Kidney epithelial cell (primary cell): ENCODE measurements at places on chromosomes 4 and X. TPM values are rescaled to one million over a fixed set of nuclear protein-coding genes. Genes with fewer than 3 reads are reported as not detected.

DNA sequence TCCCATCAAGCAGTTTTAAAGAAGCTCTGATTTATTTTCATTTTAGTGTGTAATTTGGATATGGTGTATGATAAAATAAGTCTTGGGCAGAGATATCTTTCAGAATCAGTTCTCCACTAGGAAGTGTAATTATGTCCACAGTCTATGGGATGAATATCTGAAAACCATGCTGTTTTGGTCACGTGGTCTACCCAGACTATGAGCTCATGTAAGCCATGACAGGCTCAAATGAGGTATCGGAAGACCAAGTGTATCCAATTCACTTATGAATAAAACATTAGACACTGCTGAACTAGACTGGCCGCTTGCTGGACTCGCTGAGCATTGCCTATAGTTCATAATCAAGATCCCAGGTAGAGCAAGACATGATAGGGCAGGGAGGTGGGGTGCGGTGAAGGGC is 50.5 kb downstream of the SOD3 start:
- no peak for DNase-seq

- DNase-seq: no peak
Observed at GRCh38 chr4:128332081-128332480, 44.5 kb upstream of the PGRMC2 start.

- peak; percentile 10 for DNase-seq
Observed at GRCh38 chrX:68307769-68308168, 125.5 kb downstream of the OPHN1 start.

The DDX53 gene
- total RNA-seq: not detected in 2 replicates

DNA sequence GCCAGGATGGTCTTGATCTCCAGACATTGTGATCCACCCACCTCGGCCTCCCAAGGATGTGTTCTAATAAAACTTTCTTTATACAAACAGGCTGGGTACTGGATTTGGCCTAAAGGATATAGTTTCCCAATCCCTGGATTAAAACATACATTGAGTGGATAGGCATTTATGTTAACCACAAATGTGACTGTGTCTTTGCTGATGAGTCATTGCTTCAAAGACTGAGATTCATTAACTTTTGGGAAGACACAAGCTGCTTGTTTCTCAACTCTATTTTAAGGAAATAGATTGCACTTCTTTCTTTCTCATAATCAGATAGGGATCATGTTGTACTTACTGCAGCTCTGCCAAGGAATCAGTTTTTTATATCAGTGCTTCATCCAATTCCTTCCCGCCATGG is 131.3 kb upstream of the AGA start:
- peak; percentile 65 for DNase-seq

DNA sequence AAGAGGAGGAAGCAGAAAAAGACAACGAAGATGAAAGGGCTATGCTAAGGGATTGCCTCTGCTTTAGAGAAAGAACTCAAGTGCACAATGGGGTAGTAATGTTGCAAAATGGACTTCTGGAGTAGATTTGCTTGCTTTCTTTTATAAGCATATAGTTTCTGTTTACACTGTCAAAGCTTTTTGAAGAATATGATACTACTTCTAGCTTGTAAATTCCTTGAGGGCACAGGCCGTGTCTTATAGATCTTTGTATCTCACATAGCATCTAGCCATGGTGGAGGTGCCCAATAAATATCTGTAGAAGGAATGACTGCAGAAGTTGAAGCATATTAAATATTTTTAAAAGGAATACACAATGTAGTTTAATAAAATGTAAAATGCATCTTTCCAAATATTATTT is 147.8 kb upstream of the ZIC3 start:
- no peak for DNase-seq

- no peak for DNase-seq
Observed at GRCh38 chr4:54101190-54102041, 1.5 kb downstream of the GSX2 start.

DNA sequence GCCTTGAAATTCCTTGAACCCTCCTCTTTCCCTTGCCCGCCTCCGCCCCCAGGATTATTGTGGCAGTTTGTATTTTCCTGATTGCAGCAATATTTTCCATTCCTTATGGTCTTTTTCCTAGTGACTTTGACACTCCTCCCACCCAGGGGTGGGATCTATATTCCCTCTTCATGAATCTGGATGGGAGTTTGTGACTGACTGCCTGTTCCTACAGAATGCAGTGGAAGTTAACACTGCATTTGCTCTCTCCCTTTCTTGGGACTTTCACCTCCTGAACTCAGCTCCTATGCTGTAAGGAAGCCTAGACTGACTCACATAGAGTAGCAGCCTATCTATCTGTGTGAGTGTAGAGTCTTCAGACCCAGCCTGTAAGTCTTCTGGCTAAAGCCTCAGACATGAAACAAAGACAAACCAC is 2.2 kb downstream of the FUNDC2 start:
- DNase-seq: no peak

GRCh38 chr4:1365271-1366178 is 18.5 kb downstream of the UVSSA start:
- DNase-seq: no peak

- no peak for DNase-seq
Observed at GRCh38 chrX:120761810-120762209, 113.9 kb downstream of the CT47B1 start.

DNA sequence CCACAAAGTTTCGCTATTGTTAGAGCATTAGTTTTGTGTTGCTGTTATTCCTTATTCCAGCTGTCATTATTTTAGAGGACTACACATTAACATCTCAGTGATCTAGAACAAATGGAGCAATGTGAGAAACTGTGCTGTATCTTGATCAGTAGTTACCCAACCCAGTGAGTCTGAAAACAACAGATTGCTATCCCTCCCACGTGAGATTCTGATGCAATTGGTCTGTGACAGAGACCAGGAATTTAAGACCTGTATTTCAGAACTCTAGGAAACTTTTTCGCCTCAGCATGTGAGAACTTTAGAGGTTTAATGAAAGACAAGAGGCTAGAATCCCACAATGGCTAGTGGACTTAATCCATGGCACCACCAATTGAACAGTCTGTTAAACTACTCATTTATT is 35.7 kb upstream of the CDS1 start:
- DNase-seq: no peak

DNA sequence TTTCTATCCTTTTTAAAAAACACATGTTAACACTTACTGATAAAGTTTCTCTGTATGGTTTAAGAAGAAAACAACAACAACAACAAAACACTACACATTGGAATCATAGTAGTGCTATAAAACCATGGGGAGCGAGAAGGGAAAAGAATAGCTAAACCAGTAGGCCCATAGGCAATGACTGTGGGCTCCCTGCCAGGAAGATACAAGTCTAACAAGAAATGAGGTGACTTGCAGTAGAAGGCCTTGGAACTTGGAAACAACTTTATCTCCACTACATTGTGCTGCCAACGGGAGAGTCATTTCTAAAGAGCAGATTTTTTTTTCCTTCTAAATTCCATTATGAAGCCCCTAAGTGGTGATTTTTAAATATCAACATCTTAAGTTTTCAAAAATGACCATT is 78.0 kb downstream of the GPC4 start:
- no peak for DNase-seq

DNA sequence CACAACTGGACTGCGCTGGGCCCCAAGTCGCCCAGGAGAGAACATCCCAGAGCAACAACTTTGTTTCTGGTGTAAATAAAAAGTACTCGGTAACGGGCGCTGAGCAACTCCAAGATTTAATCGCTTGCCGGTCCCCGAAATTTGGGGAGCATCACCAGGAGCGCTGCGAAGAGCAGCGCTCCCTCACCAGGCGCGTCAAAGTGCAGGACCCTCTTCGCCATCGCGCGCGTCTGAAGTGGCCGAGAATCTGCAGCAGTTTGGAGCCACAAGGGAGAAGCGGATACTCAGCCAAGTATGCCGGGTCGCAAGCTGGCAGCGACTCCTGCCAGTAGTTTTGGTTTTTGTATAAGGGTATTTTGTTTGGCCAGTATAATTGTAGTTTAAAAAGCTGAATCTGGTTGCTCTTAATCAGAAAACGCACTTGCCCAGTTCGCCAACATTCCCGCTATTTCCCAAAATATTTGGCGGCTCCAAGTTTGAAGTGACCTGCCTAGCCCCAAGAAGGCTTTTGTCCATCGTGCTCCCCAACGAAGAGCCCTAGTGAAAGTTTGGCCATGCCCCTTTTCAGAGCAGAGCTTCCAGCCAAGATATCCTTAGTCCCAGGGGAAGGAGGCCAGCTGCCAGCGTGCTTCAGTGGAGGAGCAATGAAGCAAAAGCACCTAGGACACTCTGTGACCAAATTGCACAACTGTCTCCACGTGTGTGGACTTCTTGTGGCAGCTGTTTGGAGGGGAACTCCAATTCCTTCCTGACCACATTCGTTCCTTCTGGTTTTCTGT is 557 bp upstream of the KDR start:
- no peak for DNase-seq

The BTC gene
- 8.3 and 9.9 TPM in 2 replicates for total RNA-seq
